ENCODE measurements at places on chromosomes 16 and 17.

DNA sequence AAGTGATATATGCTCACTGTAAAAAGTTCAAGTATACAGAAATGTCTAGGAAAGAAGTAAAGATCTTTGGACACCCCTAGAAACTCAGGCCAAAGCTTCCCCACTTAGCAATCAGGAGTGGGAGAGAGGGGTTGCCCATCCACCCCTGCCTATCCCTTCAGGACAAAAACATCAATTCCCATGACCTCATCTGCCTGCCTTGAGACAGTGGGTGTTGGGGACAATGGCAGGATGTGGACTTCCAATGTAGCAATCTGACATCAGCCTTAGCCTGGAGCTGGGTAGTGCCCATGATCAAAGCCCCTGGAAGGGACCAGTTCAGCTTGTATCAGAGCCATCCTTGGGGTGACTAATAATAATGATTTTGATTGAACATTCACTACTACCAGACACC is 18.1 kb downstream of the ITPRIPL2 start:
- DNase-seq = no peak

GRCh38 chr16:53341792-53342191 is 92.5 kb upstream of the RBL2 start:
- no peak for DNase-seq

DNA sequence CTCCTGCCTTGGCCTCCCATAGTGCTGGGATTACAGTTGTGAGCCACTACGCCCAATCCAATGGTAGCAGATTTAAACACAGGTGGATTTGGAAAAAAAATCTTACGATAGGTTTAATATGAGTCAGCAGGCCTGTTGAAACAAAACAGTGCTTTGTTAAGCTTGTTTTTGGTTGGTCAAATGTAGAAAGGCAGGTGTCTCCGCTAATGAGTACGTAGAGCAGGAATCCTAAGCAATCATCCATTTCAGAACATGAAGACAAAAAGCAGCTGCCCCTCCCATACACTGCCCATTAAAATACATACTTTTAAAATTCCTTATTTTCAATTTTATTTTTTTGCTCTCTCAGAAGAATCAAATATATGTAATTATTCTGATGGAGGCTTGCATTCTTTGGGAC is 1.9 kb upstream of the WWOX start:
- no peak for DNase-seq

GRCh38 chr16:86956437-86956836 is 360.8 kb downstream of the C16orf95 start:
- DNase-seq = no peak

GRCh38 chr16:50853329-50853728 is 111.4 kb downstream of the CYLD start:
- no peak for DNase-seq

DNA sequence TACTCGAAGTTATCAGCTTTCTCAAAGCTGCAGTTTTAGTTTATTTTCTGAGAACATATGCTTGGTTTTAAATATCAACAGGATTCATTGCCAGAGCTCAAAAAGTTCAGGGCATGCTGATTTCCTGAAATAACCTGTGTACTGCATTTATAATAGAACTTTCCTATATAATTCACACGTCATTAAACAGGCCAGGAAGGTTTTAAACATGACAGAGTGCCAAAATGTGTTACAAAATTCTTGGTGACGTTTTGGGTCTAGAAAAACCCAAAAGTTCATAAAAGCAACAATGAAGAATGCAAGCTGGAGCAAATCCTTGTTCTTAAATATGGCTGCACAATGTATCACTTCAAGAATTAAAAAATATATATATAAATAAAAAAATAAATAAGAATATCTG is 1139.1 kb downstream of the CDH11 start:
- no peak for DNase-seq

DNA sequence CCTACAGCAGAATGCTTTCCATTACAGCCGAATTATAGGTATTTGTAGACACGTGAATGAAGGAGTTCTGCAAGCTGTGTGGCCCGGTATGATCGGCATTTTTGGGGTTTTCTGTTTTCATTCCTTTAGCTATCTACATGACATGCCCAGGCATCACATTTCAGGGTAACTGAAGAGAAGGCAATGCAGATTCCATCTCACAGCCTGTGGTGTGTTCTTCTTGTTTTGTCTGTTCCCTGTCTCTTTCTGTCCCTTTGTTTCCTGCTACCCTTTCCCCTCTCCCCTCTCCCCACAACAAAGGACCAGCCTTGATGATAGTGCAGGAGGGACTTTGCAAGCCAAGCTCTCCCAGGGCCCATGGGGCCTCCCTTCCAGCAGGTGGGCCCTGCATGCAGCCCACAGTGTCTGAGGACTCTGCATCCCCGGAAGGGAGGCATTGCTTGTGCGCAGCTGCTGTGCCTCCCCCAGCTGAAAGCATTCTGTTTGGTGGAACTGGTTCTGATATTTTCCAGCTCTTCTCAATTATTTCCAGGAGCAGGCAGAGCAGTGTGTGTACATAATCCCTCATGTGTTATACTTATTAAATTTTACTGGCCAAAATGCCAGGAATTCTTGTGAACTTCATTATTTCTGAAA is 207.4 kb downstream of the RPTOR start:
- DNase-seq = no peak

DNA sequence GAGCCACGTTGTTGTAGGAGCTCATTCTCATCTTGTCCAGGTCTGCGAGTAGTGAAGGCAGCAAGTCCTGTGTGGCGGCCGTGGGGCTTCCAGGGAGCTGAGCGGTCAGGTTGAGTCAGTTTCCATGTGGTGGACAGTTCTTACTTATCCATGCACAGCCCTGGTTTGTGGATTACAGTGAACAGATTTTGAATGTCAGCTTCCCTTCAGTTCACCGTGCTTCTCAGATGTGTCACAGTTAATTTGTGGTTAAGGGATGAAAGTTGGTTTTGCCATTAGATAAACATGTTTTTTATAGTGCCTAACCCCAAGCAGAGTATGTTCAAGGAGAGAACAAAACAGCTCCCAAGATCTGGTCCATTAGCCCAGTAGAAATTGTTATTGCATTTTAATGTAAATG is 103.1 kb downstream of the RPTOR start:
- DNase-seq = no peak

GRCh38 chr17:5122586-5123342 is 6.9 kb downstream of the USP6 start:
- DNase-seq = peak; percentile 60

DNA sequence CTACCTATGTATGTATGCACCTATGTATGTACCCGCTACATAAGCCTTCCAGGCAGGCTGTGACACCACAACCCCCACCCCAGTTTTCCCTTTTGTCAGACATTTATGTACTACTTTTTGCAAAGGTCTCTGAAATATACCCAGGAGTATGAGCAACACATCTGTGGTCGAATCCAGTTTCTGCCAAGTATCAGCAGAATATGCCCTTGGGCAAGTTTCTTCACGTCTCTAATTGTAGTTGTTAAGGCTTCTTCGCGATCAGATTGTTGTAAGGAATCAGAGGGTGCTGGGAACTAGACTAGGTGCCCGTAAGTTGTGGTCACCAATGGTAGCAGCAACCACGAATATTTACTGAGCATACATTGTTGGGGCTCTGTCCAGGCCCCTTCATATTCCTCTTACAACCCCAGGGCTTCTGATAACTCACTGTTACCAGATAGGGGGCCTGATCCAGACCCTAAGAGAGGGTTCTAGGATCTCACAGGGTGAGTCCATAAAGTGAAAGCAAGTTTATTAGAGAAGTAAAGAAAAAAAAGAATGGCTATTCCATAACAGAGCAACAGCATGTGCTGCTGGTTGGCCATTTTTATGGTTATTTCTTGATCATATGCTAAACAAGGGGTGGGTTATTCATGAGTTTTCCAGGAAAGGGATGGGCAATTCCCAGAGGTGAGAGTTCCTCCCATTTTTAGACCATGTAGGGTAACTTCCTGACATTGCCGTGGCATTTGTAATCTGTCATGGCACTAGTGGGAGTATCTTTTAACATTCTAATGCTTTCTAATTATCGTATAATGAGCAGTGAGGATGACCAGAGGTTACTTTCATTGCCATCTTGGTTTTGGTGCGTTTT is 16.6 kb downstream of the NUDT7 start:
- DNase-seq = no peak

DNA sequence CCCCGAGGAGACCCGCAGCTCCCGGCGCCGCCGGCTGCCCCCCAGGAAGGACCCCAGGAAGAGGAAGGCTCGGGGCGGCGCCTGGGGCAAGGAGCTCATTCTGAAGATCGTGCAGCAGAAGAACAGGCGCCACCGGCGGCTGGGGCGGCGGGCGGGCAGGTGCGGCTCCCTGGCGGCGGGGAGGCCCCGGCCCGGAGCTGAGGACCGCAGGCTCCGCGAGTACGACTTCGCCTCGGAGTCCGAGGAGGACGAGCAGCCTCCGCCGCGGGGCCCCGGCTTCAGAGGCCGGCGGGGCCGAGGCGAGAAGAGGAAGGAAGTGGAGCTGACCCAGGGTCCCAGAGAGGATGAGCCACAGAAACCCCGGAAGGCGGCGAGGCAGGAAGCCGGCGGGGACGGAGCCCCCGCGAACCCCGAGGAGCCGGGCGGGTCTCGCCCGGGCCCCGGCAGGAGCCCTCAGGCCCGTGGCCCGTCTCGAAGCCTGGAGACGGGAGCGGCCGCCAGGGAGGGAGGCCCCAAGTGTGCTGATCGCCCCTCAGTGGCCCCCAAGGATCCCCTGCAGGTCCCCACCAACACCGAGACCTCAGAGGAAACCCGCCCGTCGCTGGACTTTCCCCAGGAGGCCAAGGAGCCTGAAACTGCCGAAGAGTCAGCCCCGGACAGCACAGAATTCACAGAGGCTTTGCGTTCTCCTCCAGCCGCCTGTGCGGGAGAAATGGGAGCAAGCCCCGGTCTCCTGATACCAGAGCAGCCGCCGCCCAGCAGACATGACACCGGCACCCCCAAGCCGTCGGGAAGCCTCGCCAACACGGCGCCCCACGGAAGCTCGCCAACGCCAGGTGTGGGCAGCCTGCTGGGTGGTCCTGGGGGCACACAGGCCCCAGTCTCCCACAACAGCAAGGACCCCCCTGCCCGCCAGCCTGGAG is 22.3 kb upstream of the ZFPM1 start:
- no peak for DNase-seq

GRCh38 chr17:49741692-49742076 is 22.2 kb downstream of the FAM117A start:
- no peak for DNase-seq

- peak; percentile 36 for DNase-seq
These were observed 59.4 kb downstream of the TBX4 start for GRCh38 chr17:61511480-61512182.

- no peak for DNase-seq
These were observed 7.2 kb downstream of the CCDC137 start for GRCh38 chr17:81673561-81674258.

DNA sequence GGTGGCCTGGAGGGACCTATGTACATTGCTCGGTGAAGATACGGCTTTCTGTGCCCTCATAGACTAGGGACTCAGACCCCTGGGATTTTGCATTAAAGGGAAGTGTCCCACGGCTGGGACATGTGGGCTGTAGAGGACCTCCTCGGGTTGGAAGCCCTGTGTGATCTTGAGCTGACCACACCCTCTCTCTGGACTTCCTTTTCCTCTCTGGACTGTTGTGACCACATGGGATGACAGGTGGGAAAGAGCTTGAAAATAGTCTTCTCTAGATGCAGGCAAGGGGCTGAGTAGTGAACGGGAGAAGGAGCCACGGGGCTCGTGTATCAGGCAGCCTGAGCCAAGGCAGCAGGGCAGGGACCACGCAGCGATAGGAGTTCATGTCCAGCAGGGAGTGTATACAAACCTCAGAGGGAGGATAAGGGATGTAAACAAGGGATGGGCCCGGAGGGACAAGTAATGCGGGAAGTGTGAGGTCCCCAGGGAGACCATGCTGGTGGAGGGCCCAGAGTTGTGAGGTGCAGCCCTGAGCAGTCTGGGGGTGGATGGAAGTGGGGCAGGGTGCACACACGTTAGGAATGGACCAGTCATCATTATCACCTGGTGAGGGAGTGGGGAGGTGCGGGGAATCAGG is 4.5 kb upstream of the SLC4A1 start:
- DNase-seq = no peak

DNA sequence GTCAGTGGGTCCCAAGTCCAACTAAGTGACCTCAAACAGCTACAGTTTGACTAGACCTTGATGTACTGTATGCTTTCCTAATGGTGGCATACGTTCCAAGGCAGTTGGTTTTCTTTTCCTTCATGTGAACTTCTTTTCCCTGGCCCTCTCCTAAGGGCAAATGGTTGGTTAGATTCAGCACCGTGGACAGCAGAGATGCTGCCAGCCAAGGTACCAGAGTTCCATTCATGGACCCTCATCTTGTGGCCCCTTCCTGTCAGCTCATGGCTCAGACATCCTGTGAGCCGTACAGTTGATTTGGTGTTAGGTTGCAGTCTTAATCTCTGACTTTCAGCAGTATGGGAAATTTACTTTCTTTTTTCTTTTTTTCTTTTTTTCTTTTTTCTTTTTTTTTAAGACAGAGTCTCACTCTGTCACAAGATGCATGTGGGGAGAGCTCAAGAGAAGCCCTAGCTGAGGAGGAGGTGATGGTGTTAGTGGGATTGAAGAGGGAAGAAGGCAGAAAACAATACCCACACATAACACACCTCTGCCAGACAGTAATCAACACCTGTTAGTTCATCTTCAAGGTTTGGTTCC is 122.4 kb downstream of the USP31 start:
- DNase-seq = peak; percentile 35
